MV-4-11 (cell line): ENCODE measurements at places on chromosomes 1 and 21.

GRCh38 chr1:235767795-235768194 is 98.9 kb downstream of the LYST start:
- DNase-seq: peak; percentile 58

GRCh38 chr1:238119060-238119459 is 228.3 kb upstream of the ZP4 start:
- no peak for DNase-seq

GRCh38 chr1:22875841-22876240 is 96.8 kb downstream of the LACTBL1 start:
- no peak for DNase-seq

- no peak for DNase-seq
Observed at GRCh38 chr1:104073463-104073902, 323.8 kb downstream of the AMY1C start.

GRCh38 chr1:156498432-156499193 is 2.0 kb downstream of the MEF2D start:
- peak; percentile 52 for DNase-seq

GRCh38 chr1:32998997-32999396 is 34.4 kb upstream of the RNF19B start:
- no peak for DNase-seq

DNA sequence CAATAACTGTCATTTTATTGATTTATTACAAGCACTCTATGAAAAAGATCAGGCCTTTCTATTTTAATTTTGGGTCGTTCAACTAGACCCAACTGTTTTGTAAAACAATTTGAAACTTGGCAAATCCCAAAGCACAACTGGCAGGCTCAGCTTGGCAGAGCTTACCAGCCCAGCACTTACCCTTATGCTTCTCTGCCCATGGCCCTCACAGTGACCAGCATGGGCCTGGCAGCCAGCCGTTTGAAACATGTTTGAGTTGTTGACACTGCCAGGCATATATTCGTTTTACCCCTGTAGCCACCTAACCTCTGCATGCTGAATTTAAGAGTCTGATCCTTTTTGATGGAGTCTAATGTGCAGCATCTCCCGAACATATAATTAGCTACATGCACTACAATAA is 796.7 kb upstream of the ADGRL2 start:
- DNase-seq: no peak

DNA sequence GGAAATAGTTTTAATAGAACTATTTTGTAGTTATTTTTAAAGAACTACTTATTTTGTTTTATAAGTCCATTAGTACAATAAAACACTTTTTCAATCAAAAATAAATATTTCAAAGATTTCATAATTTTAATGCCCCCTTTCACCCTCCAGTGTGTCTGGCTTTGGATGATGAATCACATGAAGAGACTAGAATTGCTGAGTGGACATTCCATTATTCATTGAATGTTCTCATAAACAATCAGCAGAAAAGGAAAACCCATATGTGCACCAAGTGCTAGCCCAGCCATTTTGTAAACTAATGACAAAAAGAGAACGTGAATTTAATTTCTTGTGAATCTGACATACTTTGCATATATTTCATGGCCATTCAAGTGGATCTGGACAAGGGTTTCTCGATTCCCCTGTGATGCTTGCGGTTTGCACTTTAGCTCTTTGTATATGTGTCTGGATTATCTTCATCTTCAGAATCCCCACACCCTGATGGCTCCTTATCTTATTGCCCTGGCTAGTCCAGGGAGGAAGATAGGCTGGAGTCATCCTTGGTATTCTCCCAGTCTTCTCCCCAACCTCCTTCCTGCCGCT is 20.7 kb upstream of the CHIA start:
- no peak for DNase-seq

DNA sequence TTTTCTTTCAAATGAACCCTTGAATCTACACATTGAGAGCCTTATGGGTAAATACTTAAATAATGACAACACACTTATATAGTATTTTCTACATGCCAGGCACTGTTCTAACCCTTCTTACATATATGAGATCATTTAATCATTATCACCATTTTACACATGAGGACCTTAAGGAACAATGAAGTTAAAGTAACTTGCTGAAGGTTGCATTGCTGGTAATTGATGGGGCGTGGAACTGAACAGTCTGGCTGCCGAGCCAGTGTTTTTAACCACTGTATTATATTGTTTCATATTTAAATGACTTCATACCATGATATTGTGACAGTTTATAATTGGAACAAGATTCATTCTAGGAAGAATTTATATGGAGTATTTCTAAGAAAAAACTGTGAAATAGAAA is 111.9 kb upstream of the TENT5C start:
- DNase-seq: no peak
